CD8-positive, alpha-beta memory T cell (primary cell): ENCODE measurements at places on chromosomes 3 and 15. TPM values are rescaled to one million over a fixed set of nuclear protein-coding genes. Genes with fewer than 3 reads are reported as not detected.

Gene PARP9
- 13.4 TPM for total RNA-seq

Gene GOLGA6A
- total RNA-seq, result 0.07 TPM

Gene MYL3
- total RNA-seq, result not detected

Gene CCDC54
- not detected for total RNA-seq

Gene MRPS22
- 68.6 TPM for total RNA-seq

Gene SNX22
- 0.40 TPM for total RNA-seq

Gene CCR8
- total RNA-seq, result 2.9 TPM

GRCh38 chr15:72968531-72968922 is 83.7 kb upstream of the NEO1 start:
- no peaks in the 10 kb centered on the region for H3K36me3 ChIP-seq
- H3K4me3 ChIP-seq, result no peak overlapping the region
- no peak overlapping the region for H3K27ac ChIP-seq
- DNase-seq, result no peak

GRCh38 chr3:139830817-139831216 is 104.2 kb upstream of the CLSTN2 start:
- no peak overlapping the region for H3K27ac ChIP-seq
- DNase-seq, result no peak
- H3K36me3 ChIP-seq, result no peaks in the 10 kb centered on the region
- H3K4me3 ChIP-seq, result no peak overlapping the region

GRCh38 chr3:140552403-140552802 is 125.5 kb upstream of the TRIM42 start:
- no peaks in the 10 kb centered on the region for H3K4me1 ChIP-seq
- no peak for DNase-seq
- H3K27ac ChIP-seq, result no peak overlapping the region
- no peaks in the 10 kb centered on the region for H3K36me3 ChIP-seq
- no peaks in the 10 kb centered on the region for H3K27me3 ChIP-seq
- H3K4me3 ChIP-seq, result no peak overlapping the region

GRCh38 chr3:153614140-153614539 is 452.1 kb downstream of the RAP2B start:
- H3K27me3 ChIP-seq, result no peaks in the 10 kb centered on the region
- DNase-seq, result no peak
- H3K4me3 ChIP-seq, result no peak overlapping the region
- no peaks in the 10 kb centered on the region for H3K36me3 ChIP-seq
- no peak overlapping the region for H3K27ac ChIP-seq

GRCh38 chr15:76964157-76964556 is 30.8 kb upstream of the PSTPIP1 start:
- H3K4me1 ChIP-seq, result no peaks in the 10 kb centered on the region
- no peaks in the 10 kb centered on the region for H3K36me3 ChIP-seq
- no peak overlapping the region for H3K4me3 ChIP-seq
- H3K27me3 ChIP-seq, result no peaks in the 10 kb centered on the region
- no peak for DNase-seq

DNA sequence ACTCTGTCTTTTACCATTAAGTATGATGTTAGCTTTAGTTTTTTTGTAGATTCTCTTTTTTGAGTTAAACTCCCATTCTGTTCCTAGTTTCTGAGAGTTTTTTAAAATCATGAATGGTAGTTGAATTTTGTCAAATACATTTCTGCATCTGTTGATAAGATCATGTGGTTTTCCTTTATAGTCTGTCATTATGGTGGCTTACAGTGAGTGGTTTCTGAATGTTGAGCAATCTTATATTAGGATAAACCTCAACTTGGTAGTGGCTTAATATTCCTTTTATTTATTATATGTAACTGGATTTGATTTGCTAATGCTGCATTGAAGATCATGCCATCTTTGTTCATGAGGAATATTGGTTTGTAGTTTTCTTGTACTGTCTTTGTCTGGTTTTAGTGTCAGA is 34.8 kb downstream of the NEO1 start:
- DNase-seq, result no peak
- no peaks in the 10 kb centered on the region for H3K36me3 ChIP-seq
- H3K27me3 ChIP-seq, result no peaks in the 10 kb centered on the region
- no peak overlapping the region for H3K27ac ChIP-seq
- no peaks in the 10 kb centered on the region for H3K4me1 ChIP-seq

GRCh38 chr15:68407886-68408881 is 23.8 kb downstream of the ITGA11 start:
- no peak overlapping the region for H3K27ac ChIP-seq
- H3K4me3 ChIP-seq, result no peak overlapping the region
- H3K4me1 ChIP-seq, result no peaks in the 10 kb centered on the region
- no peaks in the 10 kb centered on the region for H3K27me3 ChIP-seq
- H3K36me3 ChIP-seq, result no peaks in the 10 kb centered on the region

DNA sequence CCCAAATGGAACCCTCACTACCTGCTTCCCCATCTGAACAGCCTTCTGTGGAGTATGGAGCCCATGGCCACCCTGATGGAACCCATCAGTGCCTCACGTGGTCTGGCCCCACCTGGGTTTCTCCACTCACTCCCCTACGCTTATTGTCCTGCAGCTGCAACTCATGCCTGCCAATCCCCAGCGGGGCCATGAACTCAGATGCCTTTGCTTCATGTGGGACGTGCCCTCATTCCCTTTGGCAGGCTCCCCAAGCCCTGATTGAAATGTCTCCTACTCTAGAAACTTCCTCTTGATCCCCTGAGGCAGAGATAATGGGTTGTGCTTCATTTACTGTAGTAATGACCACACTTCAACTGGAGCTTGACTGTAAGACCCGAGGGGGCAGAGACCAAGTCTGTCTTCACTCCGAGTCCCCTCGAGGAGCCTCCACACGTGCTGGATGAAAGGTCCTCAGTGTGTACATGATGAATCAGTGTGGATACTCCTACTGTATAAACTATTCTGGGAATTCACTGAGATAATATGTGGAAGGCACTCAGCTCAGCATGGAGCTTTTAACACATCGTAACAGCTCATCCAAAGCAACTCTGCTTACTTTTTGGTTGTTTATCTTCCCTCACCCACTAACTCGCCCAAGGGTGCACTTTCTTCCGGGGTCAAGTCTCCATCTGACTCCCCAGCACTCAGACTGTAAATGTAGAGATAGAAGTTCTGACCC is 232.8 kb upstream of the BHLHE40 start:
- H3K36me3 ChIP-seq, result peaks cover 3% of the 10 kb centered on the region
- H3K27ac ChIP-seq, result no peak overlapping the region
- no peak overlapping the region for H3K4me3 ChIP-seq
- peaks cover 23% of the 10 kb centered on the region for H3K4me1 ChIP-seq

DNA sequence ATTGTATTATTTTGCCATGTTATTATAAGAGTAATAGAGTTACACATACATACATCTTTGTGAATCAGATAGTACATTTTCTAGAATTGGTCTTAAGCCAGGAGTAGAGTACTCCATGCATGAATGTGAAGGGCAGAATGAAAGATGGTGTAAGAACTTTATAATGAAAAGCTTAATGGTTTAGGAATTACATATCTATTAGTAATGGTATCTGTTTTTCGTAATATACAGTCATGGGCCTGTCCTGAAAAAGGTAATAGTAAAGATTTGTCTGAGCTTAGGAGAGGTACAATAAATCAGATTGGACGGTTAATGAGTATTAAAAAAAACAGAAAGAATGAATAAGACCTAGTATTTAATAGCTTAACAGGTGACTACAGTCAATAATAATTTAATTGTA is 118.2 kb upstream of the PRTG start:
- H3K4me3 ChIP-seq, result no peak overlapping the region
- H3K27me3 ChIP-seq, result no peaks in the 10 kb centered on the region
- H3K36me3 ChIP-seq, result no peaks in the 10 kb centered on the region
- no peaks in the 10 kb centered on the region for H3K4me1 ChIP-seq

- no peaks in the 10 kb centered on the region for H3K36me3 ChIP-seq
- peaks cover 61% of the 10 kb centered on the region for H3K4me1 ChIP-seq
- H3K4me3 ChIP-seq, result peak overlapping the region; percentile 72
- peak overlapping the region; percentile 92 for H3K27ac ChIP-seq
- no peaks in the 10 kb centered on the region for H3K27me3 ChIP-seq
Observed at GRCh38 chr15:31434275-31434587, 107.6 kb downstream of the KLF13 start.

DNA sequence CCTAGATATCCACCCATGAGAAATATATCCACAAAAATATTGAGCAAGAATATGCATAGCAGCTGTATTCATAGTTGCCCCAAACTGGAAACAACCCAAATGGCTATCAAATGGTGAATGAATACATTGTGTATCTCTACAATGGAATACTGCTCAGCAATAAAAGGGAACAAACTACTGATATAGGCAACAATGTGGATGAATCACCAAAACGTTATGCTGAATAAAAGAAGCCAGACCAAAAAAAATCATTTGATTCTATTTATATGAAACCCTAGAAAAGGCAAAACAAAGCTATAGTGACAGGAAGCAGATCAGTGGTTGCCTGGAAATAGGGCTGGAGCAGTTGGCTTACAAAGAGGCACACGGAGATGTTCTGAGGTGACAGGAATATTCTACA is 15.5 kb upstream of the CMTM7 start:
- H3K36me3 ChIP-seq, result no peaks in the 10 kb centered on the region
- no peak for DNase-seq
- peaks cover 18% of the 10 kb centered on the region for H3K4me1 ChIP-seq
- no peaks in the 10 kb centered on the region for H3K27me3 ChIP-seq
- no peak overlapping the region for H3K4me3 ChIP-seq

DNA sequence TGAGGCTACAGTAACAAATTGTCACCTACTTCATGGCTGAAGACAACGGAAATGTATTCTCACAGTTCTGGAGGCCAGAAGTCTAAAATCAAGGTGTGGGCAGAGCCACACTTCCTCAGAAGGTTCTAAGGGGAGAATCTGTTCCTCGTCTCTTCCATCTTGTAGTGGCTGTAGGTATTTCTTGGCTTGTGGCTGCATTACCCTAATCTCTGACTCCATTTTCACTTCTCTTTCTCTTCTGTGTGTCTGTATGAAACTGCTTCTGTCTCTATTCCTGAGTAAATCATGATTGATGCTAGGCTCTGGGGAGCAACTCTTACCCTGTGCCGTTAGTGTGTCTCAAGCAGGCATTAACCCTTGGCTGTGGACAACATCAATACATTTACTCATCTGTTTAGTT is 164.7 kb downstream of the SQOR start:
- no peak for DNase-seq
- H3K4me3 ChIP-seq, result no peak overlapping the region
- no peaks in the 10 kb centered on the region for H3K27me3 ChIP-seq
- no peaks in the 10 kb centered on the region for H3K36me3 ChIP-seq
- no peaks in the 10 kb centered on the region for H3K4me1 ChIP-seq

DNA sequence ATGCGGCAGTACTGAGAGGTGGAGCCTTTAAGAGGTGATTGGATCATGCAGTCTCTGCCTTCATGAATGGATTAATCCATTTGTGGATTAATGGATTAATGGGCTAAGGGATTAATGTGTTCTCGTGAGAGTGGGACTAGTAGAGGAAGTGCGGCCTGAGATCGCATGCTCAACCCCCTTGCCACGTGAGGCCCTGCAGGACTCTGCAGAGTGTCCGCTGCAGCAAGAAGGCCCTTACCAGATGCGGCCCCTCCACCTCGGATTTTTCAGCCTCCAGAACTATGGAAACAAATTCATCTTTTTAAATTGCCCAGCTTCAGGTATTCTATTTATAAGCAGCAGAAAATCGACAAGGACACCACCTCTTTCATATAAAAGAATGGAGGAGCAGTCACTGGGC is 148.8 kb downstream of the TPRA1 start:
- no peaks in the 10 kb centered on the region for H3K36me3 ChIP-seq
- DNase-seq, result no peak
- H3K27me3 ChIP-seq, result no peaks in the 10 kb centered on the region

- no peak overlapping the region for H3K27ac ChIP-seq
- no peak for DNase-seq
- no peaks in the 10 kb centered on the region for H3K4me1 ChIP-seq
- H3K27me3 ChIP-seq, result no peaks in the 10 kb centered on the region
- H3K36me3 ChIP-seq, result no peaks in the 10 kb centered on the region
- H3K4me3 ChIP-seq, result no peak overlapping the region
Observed at GRCh38 chr3:164326714-164327113, 751.6 kb downstream of the SI start.

DNA sequence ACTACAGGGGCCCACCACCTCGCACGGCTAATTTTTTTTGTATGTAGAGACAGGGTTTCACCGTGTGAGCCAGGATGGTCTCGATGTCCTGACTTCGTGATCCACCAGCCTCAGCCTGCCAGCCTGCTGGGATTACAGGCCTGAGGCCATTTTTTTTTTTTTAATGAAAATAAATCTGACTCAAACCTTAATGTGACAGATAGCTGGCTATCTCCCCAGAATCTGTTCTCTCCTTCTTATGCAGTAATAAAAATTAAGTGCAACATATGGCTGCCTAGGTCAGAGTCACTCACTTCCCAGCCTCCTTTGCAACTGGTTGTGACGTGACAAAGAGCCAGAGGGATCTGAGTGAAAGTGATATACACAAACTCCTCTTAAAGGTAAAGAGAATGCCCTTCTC is 53.0 kb downstream of the ZNF148 start:
- no peak overlapping the region for H3K27ac ChIP-seq
- no peak for DNase-seq
- H3K27me3 ChIP-seq, result no peaks in the 10 kb centered on the region
- no peaks in the 10 kb centered on the region for H3K36me3 ChIP-seq
- H3K4me1 ChIP-seq, result no peaks in the 10 kb centered on the region

DNA sequence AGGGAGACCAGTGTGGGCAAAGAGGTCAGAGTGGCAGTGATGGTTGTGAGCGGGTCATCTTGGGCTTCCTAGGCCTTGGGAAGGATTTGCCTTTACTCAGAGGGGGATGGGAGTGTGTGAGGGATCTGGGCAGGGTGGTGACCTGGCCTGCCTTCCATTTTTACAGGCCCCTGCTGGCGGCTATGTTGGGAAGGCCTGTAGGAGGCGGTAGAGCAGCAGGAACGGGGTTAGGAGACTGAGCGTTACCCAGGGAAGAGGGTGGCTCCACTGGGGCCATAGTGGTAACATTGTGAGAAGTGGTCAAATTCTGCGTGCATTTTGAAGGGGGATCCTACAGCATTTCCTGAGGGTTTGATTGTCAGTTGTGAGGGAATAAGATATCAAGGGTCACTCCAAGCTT is 307.3 kb upstream of the CTDSPL start:
- H3K36me3 ChIP-seq, result no peaks in the 10 kb centered on the region
- no peak overlapping the region for H3K4me3 ChIP-seq
- H3K27me3 ChIP-seq, result no peaks in the 10 kb centered on the region
- H3K27ac ChIP-seq, result no peak overlapping the region

DNA sequence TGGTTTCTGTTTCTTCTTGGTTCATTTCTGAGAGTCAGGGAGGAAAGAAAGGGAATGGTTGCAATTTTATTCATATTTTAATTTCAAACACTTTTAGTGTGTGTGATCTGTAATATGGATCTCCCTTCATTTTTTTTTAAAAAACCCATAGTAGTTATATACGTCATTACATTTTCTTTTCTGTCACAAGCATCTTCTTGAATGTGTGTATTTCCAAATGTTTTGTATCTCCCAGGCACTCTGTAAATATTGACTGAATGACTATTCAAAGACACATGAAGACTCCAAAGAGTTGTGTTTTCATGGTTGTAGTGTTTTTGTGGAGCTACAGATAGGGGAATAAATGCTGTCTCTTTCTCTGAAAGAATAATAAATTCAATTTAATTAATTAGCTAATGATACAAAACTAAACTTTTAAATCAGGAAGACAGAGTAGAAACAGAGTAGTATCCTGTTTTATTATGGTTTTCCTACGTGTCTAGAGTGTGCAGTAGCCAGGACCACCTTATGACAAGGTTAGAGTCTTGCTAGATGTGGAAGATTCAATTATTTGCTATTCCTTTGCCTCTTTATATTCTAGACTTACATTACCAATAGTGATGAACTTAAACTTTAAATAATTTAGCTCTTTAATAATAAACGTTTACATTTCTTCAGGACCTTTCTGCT is 35.5 kb downstream of the NECTIN3 start:
- no peaks in the 10 kb centered on the region for H3K36me3 ChIP-seq

GRCh38 chr3:58623478-58623877 is 43.1 kb downstream of the FAM3D start:
- no peak overlapping the region for H3K27ac ChIP-seq
- H3K36me3 ChIP-seq, result no peaks in the 10 kb centered on the region
- DNase-seq, result no peak
- no peaks in the 10 kb centered on the region for H3K4me1 ChIP-seq
- H3K4me3 ChIP-seq, result no peak overlapping the region

- no peak for DNase-seq
Observed at GRCh38 chr3:128176276-128176833, 23.1 kb downstream of the EEFSEC start.
